Stimulated activated CD8-positive, alpha-beta memory T cell treated with anti-CD3 and anti-CD28 coated beads, Interleukin-12 subunit alpha, Interleukin-12 subunit beta, amount 100 ng/mL, for 4 hours (primary cell): ENCODE measurements at places on chromosomes 3 and 15.

DNA sequence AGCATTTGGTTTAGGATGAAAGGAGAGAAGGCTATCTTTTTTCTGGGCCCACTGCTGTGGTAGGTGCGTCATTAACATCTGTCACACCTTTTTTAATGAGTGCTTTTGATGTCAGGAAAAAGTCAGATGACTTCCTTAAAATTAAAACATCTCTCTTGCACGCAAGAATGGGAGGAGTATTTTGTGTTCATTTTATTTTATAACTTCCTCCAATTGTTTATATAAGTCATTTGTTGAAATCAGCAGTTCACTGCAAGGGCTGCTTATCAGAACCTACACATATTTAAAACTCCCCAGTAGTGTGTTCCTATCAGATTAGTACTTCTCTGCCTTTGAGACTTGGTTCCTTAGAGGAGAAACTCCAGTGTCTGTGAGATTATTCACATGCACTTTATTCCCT is 143.8 kb downstream of the NEO1 start:
- DNase-seq = no peak

- DNase-seq = no peak
Measured at GRCh38 chr15:58057559-58057958, 8.0 kb downstream of the ALDH1A2 start.

- DNase-seq = no peak
Measured at GRCh38 chr3:44557074-44557473, 2.1 kb downstream of the ZKSCAN7 start.

GRCh38 chr3:192747746-192748145 is 20.4 kb upstream of the FGF12 start:
- no peak for DNase-seq

DNA sequence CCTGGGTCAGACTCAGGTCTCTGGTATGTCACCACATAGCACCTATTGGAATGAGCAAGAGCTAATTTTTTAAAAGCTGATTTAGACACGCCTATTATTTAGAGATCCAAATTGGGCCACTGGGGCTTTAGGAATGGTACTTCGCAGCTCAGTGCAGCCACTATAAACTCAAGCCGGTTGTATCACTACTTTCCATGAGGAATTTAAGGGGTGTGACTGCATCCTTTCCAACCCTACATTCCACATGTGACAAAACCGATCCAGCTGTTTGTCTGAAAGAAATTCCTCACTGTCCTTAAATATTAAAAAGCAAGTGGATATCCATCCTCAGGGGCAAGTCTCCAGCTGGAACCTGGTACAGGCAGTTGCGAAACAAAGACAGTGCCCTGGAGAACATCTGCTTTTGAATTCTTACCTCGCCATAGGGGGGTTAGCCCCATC is 12.8 kb downstream of the VGLL3 start:
- DNase-seq = no peak

DNA sequence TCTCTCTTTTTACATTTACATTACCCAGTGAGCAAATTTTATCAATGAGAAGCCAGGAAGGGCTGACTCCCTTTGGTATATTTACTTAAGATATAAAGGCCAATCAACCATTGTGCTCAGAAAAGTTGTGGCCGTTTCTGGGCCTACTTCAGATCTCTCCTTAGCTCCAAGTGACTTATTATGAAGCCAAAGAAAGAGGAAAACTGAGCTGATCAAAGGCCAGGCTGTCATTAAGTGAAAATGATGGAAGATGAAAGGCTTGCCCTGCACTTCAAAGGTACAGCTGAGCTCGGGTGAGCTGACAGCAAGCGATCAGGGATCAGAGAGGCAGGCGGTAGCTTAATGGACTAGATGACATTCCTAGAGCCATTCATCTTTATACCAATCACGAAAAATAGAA is 24.8 kb downstream of the VGLL4 start:
- DNase-seq = no peak

- DNase-seq = no peak
Measured at GRCh38 chr15:57592426-57592825, 722 bp downstream of the MYZAP start.

- no peak for DNase-seq
Measured at GRCh38 chr3:190105876-190106275, 14.8 kb downstream of the P3H2 start.

DNA sequence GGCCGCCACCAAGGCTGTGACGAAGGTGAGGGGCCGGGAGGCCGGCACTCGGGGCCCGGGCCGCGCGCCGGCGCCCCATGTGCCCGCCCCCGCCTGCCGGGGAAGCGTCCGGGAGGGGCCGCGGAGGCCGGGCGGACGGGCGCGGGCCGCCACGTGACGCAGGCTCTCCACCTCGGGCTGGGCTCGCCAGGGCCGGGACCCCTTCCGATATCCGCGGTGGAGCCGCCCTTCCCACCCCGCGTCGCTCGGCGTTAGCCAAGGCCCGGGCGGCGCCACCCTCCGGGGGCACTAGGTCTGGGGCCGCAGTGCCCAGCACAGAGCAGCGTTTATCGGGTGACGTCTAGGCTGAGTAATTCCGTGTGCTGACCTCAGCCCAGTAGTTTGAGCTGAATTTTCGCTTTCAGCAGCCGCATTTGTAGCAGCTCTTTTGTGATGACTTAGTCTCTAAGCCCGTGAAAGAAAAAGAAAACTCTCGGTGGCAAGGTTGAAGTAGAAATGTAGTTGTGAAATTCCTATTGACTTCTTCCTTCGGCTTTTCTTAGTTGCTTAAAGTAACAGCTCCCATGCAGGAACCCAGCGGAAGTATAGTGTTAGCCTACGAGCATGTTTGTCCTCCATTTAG is 885 bp downstream of the CDV3 start:
- DNase-seq = peak; percentile 65

- DNase-seq = no peak
Measured at GRCh38 chr15:71133747-71134472, 18.6 kb downstream of the THSD4 start.

DNA sequence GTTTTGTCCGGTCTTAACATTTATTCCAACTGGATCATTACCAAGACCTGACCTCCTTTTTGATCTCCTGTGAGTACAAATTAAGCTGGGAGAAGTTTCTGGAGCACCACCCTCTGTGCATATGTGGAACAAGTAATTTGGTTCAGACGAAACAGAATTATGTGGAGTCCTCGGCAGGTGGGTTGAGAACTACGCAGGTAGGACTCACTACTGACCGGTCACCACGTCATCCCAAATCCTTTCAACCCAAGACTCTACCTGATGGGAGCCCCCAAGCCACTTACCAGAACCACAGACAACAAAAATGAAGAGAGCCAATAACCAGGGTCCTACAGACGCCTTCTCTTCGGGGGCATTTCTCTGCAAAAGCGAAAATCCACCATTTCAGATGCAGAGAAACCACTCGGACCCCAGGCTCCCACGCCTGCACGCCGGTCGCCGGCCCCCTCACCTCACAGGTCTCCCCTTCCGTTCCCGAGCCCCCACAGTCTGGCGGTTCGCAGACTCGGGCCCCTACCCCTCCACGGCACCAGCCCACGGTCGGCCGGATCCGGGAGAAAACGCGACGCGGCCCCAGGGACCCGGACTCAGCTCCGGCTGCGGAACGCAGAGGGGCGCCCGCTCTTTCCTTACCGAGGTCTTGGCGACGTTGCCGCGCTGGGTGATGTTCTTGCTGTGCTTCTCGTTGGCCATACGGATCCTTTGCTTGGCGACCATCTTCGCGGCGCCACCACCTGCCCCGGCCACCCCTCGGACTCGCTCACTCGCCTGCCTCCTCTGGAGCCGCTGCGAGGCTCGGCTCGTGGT is 674 bp downstream of the SERP1 start:
- DNase-seq = no peak

DNA sequence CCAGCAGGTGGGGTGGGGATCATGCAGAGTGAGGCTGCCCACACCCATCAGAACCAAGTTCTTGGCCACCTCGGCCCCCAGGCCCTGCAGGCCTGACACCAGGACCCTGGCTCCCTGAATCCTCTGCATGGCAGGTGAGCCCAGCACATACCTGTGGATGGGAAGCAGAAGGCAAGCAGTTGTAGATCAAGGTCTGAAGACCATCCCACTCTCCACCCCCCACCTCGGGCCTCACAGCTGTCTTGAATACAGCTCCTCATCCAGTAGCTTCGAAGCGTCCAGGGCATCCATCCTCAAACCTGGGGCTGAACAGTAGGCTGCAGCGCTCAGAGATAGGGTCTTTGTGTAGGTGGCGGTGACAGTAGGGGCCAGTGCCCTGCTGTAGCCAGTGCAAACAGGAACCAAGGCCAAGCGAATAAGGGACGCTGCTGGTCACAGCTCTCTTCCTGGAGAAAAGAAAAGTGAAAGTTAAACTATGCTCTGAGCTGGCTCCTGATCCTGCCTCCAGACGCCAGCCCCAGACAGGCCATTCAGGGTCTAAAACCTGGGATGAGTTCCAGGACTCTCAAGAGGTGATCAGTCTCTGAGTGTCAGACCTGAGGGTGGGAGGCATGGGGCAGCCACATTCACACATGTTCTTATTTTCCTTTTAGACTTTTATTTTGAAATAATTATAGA is at the start of gene UBA7:
Gene UBA7 (minus strand): TSS at position 457 of the 678 bp plus-strand sequence. CDS start 166 bp downstream, at position 291.
- no peak for DNase-seq

DNA sequence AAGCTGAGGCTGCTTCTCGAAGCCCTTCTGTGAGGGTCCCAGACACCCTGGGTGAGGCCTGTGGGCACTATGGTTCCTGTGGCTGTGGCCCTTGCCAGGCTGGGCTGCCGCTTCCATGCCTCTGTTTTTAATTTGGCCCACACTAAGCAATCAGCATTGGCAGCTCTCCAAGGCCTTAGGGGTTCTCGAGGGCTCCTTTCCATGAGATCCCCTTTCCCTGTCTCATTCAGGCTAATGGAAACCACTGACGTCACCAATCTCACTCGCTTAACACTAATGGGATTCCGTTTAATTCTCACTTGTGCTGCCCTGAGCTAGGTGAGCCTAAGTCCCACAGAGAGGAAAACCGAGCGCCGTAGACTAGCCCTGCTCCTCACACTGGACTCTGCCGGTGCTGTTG is 60.2 kb upstream of the RAB6B start:
- DNase-seq = no peak

GRCh38 chr3:78666470-78666800 is 1101.4 kb downstream of the ROBO1 start:
- DNase-seq = no peak

- no peak for DNase-seq
Measured at GRCh38 chr3:89971329-89971728, 863.9 kb downstream of the EPHA3 start.

DNA sequence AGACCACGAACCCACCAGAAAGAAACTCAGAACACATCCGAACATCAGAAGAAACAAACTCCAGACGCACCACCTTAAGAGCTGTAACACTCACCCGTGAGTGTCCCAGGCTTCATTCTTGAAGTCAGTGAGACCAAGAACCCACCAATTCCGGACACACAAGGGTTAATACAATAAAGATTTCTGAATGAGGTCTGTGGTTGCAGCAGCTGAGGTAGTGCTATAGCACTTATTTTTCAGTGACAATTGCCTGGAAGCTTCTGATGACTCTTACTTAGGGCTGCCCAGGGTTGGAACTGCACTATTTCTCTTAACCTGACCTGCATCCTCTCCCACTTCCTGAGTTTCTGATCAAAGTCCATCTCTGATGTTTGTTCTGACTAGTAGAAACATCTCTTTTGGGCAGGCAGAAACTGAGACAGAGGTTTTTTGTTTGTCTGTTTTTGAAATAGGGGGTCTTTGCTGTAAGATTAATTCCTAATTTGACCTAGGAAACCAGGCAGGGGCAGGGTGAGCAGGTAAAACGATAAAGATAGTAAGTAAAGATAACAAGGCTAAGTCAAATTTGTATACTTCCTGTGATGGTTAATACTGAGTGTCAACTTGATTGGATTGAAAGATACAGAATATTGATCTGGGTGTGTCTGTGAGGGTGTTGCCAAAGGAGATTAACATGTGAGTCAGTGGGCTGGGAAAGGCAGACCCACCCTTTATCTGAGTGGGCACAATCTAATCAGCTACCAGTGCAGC is 169.1 kb downstream of the GAP43 start:
- DNase-seq = no peak

DNA sequence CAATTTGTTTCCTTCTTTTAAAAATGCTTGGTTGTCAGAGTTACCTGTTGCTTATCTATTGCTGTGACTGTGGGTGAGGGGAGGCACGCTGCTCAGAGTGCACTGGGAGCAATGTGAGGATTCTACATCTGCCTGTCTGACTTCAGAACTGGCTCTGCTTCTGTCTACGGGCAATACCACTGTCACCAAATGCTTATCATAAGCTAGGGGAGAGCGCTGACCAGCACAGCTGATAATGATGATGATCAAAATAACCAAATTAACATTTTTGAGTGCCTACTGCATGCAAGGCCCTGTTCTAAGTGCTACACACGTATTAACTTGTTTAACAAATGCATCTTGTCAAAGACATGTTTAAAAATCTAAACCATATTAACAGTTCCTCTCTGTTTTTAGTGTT is 79.2 kb upstream of the TPRG1 start:
- DNase-seq = no peak

- DNase-seq = no peak
Measured at GRCh38 chr3:194872669-194872977, 186.9 kb downstream of the FAM43A start.

DNA sequence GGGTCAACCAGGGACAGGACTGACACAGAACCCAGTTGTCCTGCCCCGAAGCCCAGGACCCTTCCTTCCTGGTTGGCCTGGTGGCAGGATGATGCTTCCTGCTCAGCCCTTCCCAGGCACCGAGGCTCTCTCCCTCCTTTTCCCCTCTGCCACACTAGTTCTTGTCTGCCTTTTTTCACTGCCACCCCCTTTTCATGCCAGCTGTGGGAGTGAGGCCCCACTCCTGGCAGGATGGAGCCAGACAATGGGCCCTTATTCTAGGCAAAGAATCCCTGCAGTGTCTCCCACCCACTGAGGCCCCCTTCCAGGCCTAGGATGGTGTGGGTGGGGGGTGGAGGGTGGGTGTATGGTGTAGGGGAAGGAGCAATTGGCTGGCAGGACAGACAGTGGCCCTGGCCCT is 1.1 kb upstream of the SCAMP5 start:
- no peak for DNase-seq
